ENCODE measurements at places on chromosomes 6 and 20.

DNA sequence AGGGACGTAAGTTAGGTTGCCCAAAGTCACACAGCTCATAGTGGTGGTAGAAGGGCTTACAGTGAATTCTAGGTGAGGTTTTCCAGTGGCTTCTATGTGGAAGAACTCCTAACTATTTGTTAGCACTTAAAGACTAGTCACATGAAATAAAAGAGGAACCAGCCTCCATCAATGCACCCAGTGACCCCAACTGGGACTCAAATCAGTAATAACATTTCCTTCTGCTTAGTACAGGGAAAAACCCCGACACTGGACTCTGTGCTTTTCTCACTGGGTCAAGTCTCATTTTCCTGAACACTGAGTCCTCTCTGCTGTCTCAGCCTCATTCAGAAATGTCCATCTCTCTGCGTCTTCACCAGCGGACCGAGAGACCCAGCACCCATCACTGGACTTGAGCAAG is 89.2 kb downstream of the SLC22A23 start:
- DNase-seq = no peak

- DNase-seq = no peak
Measured at GRCh38 chr6:157281570-157281969, 41.7 kb downstream of the TMEM242 start.

DNA sequence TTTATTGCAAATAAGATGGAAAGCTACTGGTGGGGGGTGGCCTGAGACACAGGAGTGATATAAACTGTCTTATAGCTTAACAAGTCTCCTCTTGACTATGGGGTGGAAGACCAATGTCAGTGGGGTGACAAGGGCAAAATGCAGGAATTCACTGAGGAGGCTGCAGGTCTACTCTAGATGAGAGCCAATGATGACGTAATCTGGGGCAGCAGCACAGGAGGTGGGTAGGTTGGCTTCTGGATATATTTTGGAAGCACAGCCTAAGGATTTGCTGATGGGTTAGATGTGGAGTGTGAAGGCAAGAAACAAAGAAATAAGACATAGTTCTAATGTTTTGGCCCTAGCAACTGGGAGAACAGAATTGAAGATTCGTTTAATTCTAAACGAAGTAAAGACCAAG is 253.2 kb downstream of the PTPRT start:
- no peak for DNase-seq

DNA sequence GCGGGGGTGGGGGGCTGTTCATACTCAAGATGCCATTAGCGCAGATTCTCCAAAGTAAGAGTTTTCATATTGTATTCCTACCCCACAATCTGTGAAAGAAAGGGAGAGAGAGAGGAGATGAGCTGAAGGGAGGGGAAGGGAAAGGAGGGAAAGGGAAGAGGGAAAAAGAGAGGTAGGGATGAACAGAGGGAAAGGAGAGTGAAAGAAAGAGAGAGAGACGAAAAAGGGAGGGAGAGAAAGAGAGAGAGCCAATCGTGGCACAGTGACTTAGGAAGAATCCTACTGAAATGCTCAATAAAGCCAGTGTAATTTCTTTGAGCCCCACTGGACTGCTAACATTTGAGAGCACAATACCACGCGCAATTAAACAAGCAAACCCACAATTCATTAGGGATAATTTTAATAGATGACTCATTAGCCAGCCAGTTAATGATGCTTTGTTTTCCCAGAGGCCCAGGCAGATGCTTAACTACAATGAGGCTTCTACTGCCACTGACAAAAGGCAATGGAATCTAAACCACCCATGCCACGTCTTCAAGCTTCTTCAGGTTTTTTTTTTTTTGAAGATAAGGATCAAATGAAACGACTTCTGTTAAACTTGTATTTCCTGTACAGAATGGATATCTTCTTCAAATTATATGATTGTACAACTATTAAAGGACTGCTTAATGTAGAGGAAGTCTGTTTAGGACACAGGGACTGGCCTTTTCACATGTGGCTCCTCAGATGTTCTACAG is 306.8 kb downstream of the FOXC1 start:
- no peak for DNase-seq

- DNase-seq = no peak
Measured at GRCh38 chr6:70998148-70998547, 41.3 kb upstream of the B3GAT2 start.

- no peak for DNase-seq
Measured at GRCh38 chr6:52839124-52840055, 1.2 kb downstream of the GSTA5 start.

DNA sequence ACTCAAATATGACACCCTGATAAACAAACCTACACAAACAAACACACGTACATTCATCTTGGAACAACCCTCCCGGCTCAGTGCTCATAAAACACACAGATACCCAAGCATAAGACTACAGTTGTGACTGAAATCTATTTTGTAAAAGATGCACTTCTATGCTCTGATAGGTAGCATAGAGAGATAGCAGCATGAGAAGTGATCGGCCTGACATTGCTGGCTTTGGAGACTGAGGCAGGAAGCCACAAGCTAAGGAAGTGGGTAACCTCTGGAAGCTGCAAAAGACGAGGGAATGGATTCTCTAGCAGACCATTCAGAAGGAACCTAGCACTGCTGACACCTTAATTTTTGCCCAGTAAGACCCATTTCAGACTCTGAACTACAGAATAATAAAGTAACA is 1.6 kb upstream of the RNF39 start:
- DNase-seq = no peak

GRCh38 chr6:3422435-3423070 is 34.3 kb downstream of the SLC22A23 start:
- no peak for DNase-seq

GRCh38 chr6:77626426-77626825 is 26.4 kb upstream of the MEI4 start:
- DNase-seq = no peak

GRCh38 chr6:100452998-100453397 is 11.7 kb downstream of the SIM1 start:
- no peak for DNase-seq

GRCh38 chr6:156647140-156647784 is 129.9 kb upstream of the ARID1B start:
- no peak for DNase-seq

GRCh38 chr6:135540207-135540840 is 42.8 kb upstream of the AHI1 start:
- no peak for DNase-seq

DNA sequence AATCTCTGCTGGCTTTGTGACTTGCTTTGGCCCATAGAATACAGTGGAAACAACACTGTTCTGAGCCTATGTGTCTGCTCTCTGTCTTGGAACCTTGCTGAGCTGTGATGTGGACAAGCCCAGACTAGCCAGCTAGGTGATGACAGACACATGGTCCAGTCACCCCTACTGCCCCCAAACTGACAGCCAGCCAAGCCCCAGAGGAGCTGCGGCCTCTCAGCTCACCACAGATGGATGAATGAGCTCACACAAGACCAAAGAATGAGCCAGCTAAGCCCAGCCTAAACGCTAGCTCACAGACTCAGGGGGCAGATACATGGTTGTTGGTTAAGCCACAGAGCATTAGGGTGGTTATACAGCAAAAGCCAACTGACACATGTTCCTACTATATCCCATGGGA is 4.1 kb downstream of the AARS2 start:
- no peak for DNase-seq

GRCh38 chr6:41599015-41599851 is 39.0 kb upstream of the MDFI start:
- no peak for DNase-seq

DNA sequence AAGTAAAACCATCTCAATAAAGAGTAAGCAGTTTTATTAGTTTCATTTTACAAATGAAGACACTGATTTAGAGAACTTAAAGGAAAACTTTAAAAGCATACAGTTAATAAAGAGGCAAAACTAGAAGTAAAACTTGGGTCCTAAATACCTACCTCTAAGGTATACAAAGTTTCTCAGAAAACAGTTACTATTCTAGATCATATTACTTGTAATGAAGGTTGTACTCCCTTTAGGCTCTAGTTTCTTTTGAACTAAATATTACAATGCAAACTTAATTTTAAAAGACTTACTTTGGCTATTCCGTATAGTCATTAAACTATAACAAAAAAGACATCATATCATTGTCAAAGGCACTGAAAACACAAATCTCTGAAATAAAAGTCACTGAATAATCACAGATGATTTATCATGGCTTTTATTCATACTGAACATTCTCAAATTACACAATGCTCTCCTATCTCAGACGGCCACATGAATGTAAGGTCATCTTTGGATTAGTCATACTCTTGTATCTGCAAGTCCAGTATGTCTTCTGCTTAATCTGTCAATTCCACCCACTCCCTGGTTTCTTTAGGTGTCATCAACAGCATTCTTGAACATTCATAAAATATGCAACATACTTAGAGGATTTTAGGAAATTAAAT is 361.6 kb upstream of the RUNX2 start:
- DNase-seq = no peak

DNA sequence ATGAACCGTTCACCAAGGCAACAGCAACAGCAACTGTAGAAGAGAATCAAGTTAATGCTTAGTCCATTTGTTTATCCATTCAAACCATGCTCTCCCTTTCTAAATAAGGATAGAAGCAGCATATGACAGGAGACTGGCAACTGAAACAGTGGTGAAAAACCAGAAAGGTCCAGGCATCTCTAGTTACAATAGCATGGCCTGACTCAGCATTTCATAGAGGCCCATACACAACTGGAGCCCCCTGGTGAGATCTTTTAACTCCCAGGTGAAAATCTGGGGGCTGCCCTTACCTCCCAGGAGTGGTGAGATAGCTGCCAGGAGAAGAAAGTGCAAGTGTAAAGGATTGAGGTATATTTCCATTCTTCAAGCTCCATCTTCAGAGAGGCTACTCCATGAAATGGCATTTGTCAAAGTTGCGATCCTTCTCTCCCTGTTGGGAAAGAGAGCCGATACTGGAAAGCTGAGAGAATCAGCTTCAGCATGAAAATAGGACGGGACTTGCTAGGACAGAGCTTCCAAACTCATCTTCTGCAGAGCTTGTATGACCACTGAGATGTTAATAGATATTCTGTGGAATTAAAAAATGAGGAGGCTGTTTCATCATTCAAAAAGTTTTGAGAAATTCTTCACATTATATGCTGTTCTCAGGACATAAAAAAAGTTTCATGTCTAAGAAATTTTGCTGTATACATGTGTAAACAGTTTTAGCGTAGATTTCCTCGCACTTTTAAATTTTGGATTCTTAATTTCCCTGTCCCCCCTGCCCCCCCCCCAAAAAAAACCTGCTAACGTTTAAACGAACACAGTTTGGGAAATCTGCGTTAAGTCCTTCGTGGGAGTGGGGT is 10.9 kb upstream of the SLC2A12 start:
- no peak for DNase-seq

- DNase-seq = no peak
Measured at GRCh38 chr6:68689910-68690309, 54.8 kb downstream of the ADGRB3 start.

- no peak for DNase-seq
Measured at GRCh38 chr6:43011207-43011606, 2.5 kb downstream of the MEA1 start.

DNA sequence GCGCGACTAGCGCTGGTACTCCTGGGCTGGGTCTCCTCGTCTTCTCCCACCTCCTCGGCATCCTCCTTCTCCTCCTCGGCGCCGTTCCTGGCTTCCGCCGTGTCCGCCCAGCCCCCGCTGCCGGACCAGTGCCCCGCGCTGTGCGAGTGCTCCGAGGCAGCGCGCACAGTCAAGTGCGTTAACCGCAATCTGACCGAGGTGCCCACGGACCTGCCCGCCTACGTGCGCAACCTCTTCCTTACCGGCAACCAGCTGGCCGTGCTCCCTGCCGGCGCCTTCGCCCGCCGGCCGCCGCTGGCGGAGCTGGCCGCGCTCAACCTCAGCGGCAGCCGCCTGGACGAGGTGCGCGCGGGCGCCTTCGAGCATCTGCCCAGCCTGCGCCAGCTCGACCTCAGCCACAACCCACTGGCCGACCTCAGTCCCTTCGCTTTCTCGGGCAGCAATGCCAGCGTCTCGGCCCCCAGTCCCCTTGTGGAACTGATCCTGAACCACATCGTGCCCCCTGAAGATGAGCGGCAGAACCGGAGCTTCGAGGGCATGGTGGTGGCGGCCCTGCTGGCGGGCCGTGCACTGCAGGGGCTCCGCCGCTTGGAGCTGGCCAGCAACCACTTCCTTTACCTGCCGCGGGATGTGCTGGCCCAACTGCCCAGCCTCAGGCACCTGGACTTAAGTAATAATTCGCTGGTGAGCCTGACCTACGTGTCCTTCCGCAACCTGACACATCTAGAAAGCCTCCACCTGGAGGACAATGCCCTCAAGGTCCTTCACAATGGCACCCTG is 1.6 kb downstream of the TPBG start:
- no peak for DNase-seq

DNA sequence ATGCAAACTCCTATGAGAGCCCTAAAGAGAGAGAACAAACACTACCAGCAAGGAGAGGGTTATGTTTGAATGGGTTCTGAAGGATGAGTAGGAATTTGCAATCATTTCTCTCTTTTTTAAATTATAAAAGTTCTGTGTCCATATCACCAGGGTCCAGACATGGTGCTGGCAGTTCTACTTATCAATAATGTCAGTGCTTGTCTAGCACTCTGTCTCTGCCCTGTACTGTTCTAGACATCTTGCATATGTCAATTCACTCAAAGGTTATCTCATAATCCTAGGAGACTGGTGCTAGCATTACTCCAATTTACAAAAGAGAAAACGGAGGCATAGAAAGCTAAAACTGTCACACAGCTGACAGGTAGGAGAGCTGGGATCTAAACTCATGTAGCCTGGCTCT is 101.3 kb downstream of the VEGFA start:
- DNase-seq = no peak

DNA sequence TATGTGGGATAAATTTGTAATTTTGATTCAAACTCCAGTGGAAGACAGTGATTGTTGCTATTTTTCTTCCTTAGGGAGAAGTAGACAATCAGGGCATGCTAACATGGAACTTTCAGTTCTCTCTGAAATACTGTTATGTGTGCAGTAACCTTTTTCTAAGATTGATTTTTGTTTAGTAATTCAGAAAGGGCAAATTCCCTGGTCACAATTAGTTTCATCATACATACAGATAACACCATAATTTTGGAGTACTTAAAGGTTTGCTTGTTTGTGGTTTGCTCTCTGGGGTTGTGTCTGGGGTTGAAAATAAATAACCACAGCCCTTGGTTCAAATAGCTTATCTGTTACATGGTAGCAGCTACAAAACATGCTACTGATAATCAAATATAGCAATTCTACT is 34.4 kb downstream of the ADGRG6 start:
- no peak for DNase-seq

DNA sequence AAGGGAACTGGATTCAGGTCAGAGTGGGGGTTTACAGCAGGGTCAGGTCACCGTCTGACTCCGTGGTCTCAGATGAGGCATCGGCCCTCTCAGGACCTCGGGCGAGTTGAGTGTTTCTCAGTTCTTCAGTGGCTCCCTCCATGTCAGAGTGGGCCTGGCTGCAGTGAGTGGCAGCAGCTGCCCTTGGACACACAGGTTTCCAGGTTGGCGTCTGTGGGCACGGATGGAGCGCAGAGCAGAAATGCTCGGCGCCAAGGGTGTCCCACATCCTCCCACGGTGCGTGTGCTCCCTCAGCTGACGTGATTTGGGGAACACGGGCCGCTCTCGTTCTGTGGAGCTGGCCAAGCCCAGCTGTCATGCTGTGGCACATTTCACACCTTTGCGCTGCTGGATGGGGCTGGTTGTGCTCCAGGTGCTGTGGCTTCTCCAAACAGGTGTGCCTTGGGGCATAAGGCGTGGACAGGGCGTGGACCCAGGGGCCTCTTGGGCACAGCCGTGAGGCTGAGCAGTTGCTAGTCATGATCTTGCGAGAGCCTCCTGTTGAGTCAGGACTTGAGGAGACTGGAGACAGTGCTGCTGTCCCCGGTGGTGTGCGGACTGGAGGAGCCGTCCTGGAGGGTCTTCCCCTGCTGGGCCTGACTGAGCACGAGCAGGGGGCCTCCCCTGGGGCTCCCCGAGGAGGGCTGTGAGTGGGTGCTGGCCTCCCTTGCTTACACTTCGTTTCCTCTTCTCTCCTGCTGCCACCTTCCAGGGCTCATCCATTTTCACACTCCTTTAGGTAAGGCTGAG is 9.5 kb upstream of the DNAJC5 start:
- no peak for DNase-seq
